NCI-H82 (cell line): ENCODE measurements at places on chromosomes 5 and 9.
A peak's percentile ranks its signal among the peaks of the same experiment; 100 is the strongest.

DNA sequence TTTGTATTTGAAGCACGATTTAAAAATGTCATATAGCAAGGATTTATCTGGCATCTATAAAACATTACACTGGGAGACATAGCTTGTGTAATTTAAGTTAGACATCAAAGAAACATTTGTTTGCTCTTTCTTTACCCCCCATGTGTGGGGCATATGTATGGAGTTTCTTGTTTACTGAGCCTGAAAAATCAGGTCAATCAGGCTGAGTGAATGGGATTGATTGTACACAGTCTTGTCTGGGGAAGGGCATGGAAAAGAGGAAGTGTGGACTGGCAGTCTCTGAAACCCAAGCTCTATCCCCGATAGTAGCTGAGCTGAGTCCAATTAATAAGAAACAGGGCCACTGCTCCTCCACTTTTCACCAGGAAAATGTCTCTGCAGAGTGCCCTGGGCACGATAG is 49.4 kb downstream of the SLC46A2 start:
- DNase-seq, result no peak

- DNase-seq, result no peak
Measured at GRCh38 chr9:93978551-93978950, 23.4 kb upstream of the BARX1 start.

DNA sequence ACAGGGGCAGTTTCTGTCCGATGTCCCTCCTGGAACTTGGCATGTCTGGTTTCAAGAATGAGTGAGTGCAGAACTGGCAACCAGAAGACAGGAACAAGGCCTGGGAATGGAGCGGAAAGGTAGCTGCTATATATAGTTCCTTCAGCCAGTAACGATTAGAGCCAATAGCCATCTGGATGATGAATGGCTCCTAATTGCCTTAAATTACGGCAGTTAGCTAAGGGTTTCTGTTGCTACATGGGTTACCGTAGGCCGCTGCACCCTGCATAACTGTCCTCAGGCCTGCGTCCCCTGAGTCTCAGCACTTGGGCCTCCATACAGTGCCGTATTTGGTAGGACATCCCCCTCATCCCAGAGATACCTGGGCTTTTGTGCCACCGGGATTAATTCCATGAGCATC is 29.4 kb downstream of the WWC1 start:
- DNase-seq, result peak; percentile 85

GRCh38 chr5:32182463-32183063 is 8.4 kb upstream of the GOLPH3 start:
- no peak for DNase-seq

GRCh38 chr9:95810814-95811213 is 64.7 kb upstream of the ERCC6L2 start:
- no peak for DNase-seq

DNA sequence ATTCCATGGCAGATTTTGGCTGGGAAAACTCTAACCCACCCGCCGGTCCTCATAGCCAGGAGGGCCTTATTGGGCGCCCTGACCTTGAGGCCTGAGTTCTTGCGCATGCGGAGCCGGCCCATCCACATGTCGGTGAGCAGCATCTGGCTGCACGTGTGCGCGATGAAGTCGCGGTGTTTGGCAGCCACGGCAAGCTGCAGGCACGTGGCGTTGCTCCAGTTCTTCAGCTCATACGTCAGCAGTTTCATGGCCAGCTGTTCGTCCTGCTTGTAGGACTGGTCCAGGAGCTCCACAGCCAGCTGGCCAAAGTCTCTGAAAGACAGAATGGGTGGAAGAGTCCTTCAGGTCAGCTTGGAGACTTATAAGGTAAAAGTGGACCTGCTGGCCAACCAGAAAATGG is 204.3 kb upstream of the KLF9 start:
- no peak for DNase-seq

- DNase-seq, result no peak
Measured at GRCh38 chr5:142201471-142201887, 92.9 kb downstream of the NDFIP1 start.
